ENCODE measurements at places on chromosomes 3 and 15.

- DNase-seq: no peak
Observed at GRCh38 chr3:173690542-173691180, 293.1 kb downstream of the NLGN1 start.

DNA sequence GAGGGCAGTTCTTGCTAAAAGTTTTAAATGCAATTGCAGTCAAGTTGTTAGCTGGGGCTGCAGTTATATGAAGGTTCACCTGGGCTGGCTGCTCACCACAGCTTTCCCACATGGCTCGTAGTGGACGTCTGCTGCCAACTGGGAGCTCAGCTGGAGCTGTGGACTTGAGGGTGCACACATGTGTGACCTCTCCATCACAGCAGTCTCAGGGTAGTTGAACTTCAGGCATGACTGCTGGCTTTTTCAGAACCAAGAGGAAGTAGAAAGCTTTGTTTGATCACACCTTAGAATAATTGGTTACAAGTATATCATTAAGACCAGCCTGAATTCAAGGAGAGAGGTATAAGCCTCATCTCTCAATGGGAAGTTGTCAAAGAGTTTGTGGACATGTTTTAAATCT is 74.1 kb downstream of the CHL1 start:
- DNase-seq: no peak

GRCh38 chr3:44958386-44958785 is 17.6 kb downstream of the ZDHHC3 start:
- no peak for DNase-seq

DNA sequence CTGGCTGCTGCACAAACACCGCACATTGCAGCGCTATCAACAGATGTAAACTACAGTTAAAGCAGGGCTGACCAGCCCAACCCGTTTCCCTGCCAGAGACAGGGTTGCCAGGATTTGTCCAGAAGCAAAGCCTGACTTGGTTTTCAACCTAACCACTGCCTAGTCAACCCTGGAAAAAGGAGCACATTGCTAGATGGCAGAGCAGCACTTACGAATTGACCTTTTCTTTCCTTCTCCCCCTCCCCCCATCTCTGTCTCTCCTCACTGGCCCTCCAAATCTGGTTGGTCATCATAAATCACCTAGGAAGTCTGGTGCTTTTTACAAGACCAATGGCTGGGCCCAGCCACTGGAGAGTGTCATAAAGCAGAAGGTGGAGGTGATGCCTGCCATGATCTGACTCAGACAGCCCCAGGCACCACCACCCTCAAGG is 51.3 kb downstream of the ABCC5 start:
- no peak for DNase-seq

DNA sequence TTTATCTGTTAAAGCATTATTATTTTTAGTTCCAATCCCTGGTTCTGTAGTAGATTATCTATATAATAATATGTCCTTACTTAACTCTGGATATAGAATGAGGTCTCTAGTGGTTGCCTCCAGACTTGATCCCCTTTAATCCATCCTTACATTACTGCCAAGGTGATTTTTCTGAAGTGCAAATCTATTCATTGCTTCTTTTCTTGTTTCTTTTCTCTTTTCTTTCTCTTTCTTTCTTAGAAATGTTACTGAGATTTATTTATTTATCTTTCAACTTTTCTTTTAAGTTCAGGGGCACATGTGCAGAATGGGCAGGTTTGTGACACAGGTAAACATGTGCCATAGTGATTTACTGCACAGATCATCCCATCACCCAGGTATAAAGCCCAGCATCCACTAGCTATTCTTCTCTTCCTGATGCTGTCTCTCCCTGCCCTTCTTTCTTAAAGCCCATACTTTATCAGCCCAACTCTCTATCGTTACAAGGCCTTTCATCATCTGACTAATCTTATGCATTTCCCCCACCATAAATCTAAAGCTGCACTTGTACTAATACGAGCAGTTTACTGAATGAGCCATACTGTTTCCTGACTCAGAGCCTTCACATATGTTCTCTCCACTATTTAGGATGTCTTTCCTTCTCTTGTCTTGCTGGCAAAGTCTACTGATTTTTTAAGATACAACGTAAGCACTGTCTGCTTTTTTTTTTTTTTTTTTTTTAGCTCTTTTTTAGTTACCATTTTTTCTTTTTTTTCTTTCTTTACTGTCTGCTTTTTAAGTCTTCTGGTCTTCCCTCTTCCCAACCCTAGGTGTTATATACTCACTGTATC is 4.6 kb downstream of the GLCE start:
- no peak for DNase-seq

- no peak for DNase-seq
Observed at GRCh38 chr3:43344520-43344919, 58.2 kb downstream of the SNRK start.

- DNase-seq: no peak
Observed at GRCh38 chr3:106508331-106508893, 639.6 kb upstream of the CBLB start.
